Suppressor macrophage (primary cell): ENCODE measurements at places on chromosomes 1 and 21.
A peak's percentile ranks its signal among the peaks of the same experiment; 100 is the strongest.

- DNase-seq: no peak
Observed at GRCh38 chr1:106846656-106847055, 209.8 kb upstream of the PRMT6 start.

DNA sequence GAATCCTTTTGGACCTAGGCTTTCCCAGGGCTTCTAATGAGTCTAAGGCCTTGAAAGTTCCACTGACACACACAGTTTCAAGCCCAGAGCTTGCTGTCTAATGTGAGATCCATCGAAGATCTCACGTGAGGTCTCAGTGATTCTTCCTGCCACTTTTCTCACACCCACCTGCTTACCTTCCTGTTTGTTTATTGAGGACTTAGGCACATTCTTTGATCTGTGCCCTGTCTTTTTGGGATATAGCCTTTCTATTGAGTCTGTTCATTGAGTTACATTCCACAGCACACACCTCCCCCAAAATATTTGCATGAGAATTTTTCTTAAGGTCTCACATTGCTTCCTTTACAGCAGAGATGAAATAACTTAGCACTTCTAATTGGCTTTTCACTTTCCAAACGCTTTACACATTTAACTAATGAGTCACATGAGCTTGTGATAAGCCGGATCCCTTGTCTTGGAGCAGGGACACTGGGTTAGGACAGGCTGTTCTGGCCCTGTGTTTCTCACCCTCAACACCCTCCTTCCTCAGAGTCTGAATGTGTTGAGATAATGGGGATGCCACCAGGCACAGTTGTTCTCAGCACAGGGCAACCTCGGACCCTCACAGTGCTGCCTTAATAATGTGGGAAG, 288.3 kb downstream of the TM2D1 start:
- DNase-seq: no peak

GRCh38 chr1:164589408-164589807, 30.4 kb downstream of the PBX1 start:
- DNase-seq: no peak

DNA sequence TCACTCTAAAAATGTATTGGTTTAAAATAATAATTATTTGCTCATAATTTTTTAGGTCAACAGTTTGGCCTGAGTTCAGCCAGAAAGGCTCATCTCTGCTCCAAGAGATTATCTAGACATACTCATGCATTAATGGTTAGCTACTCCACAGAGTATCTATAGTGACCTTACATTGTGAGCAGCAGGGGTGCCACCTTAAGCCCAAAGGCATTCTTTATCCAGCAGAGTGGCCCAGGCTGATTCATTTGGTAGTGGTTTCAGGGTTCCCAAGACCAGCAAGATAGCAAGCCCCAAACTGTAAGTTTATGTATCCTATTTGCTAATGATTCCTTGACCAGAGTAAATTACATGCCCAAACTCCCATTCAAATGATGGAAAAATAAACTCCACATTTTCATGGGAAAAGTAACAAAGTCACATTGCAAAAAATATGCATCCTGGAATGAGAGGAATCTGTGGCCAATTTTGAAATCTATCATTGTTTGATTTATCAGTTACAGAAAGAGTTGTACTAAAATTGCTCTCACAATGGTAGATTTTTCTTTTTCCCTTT, 182.6 kb upstream of the KCNK2 start:
- no peak for DNase-seq

- DNase-seq: no peak
Observed at GRCh38 chr1:2045468-2046173, 4.6 kb upstream of the PRKCZ start.

- no peak for DNase-seq
Observed at GRCh38 chr1:152757747-152758146, at the start of gene KPRP. Gene KPRP (plus strand): TSS chr1:152758025. CDS start chr1:152759589, 1,564 bp downstream.

GRCh38 chr21:41879190-41879998, at the start of gene PRDM15:
Gene PRDM15 (minus strand): TSS chr21:41879344. CDS start chr21:41860363, 18,981 bp downstream.
- DNase-seq: peak; percentile 92

- DNase-seq: peak; percentile 72
Observed at GRCh38 chr21:29299046-29299915, 559 bp downstream of the BACH1 start.

GRCh38 chr1:76006234-76006633, 68.3 kb upstream of the ST6GALNAC3 start:
- no peak for DNase-seq

GRCh38 chr1:212585210-212585609, 23.4 kb upstream of the ATF3 start:
- no peak for DNase-seq

DNA sequence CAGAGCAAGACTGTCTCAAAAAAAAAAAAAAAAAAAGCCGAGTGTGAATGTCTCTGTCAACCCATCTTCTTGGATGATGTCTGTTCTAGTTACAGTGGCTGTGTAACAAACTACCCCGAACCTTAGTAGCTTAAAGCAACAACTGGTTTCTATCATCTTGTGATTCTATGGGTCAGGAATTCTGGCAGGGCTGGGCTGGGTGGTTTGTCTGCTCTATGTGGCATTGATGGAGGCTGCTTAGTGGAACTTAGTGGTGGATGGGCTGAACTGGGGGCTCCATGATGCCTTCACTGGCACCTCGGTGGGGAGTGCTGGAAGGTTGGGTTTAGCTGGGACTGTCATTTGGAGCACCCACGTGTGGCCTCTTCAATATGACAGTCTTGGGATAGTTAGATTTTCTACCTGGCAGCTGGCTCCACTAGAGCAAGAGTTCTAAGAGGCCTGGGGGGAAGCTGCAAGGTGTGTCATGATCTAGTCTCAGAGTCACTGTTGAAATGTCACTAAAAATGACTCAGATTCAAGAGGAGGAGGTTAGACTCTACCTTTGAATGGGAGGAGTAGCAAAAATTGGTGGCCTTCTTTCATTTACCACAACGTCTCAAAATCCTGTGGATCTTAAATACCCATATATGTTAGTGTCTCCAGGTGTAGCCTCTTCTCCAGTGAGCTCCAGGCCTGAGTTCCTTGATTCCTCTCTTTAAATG, 18.6 kb downstream of the ACOT11 start:
- no peak for DNase-seq

DNA sequence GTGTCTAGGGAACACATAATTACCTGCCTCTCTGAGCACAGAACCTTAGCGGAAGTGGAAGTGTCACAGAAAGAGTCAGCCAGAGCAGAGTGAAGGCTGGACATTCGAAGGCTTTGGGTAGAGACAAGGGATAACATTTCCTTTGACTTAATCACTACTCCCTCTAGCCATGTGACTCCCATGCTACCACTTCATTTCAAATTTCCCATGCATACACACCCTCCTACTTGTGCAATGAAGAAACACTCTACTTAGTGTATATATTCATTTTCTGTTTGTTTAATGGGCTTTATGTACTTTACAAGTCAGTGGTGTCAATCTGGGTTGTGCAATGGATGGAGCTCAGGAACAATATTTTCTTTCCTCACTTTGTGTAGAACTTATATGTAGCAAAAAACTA, 6.9 kb downstream of the ANKRD35 start:
- DNase-seq: no peak
